ENCODE measurements at places on chromosomes 1 and 21. TPM values are rescaled to one million over a fixed set of nuclear protein-coding genes. Genes with fewer than 3 reads are reported as not detected.
A peak's percentile ranks its signal among the peaks of the same experiment; 100 is the strongest.

DNA sequence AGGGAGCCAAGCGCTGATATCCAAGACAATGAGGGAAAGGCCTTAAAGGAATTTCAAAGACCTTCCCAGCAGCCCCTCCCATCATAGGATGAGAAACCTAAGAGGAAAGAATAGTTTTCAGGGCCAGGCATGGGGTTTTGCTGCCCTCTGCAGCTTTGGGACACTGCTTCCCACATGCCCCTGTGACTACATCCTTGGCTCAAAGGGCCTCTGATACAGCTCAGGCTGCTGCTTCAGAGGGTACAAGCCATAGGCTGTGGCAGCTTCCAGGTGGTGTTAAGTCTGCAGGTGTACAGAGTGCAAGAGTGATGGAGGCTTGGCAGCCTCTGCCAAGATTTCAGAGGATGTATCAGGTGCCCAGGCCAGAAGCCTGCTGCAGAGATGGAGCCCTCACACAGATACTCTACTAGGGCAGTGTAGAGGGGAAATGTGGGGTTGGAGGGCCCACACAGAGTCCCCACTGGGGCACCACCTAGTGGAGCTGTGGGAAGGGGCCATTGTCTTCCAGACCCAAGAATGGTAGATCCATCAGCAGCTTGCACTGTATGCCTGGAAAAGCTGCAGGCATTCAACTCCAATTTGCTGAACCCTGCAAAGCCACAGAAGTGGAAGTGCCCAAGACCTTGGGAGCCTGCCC lies 125.8 kb downstream of the SLC45A1 start:
- peak; percentile 40 for DNase-seq

DNALI1 gene
- polyA plus RNA-seq: 1.9 TPM

DNA sequence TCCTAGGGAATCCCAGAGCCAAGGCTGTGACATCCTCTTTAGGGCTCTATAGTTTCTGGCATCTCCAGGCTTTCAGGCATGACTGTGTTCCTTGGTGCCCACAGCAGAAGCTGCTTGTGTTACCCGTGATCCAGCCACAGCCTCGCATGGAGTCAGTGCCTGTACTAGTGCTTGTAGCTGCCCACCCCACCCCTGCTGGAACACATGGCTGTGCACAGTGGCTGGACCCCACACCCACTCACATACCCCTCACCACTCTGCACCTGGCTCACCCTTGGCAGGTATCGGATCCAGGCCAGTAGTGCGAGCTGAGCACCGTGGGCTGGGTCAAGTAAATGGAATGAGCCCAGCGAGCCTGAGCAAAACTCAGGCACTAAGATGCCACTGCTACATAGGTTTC lies 934.7 kb upstream of the PRMT6 start:
- DNase-seq: no peak

DNA sequence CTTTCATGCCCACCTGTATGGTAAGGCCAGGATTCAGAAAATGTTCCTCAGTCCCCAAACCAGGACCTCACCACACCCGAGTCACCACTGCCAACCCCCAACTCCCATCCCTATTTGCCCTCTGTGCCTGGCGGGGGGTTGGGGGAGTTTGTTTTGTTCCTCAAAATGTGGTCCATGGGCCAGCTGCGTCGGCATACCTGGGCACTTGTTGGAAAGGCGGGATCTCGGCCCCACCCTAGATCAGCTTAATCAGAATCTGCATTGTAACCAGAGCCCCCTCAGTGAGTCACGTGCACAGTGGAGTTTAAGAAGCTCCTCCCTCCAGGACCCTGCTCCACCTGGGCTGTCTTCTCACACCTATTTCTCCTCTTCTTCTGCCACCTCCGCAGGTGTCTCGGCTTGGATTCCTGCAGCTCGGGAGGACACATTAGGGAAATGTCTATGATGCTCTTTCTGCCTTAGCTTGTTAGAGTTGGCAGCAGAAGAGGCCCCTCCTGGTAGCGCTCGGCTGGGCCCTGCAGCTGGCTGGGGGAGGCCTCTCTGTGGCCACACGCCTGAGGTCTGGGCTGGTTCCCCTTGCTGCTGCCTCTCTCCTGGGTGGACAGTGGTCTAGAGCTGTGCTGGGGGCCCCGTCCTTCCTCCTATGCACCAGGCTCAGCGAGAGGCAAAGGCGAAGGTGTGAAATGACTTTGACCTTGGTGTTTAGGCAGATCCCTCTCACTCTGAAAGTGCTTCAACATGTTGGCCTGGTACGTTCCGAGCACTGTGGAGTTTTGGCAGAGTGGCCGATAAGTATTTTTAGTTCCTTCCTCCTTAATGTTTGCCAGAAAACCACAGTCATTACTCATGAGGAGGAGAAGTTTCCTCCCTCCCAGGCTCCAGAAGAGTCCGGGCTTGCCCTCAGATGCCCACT lies 41.8 kb upstream of the CAMTA1 start:
- DNase-seq: peak; percentile 37

DNA sequence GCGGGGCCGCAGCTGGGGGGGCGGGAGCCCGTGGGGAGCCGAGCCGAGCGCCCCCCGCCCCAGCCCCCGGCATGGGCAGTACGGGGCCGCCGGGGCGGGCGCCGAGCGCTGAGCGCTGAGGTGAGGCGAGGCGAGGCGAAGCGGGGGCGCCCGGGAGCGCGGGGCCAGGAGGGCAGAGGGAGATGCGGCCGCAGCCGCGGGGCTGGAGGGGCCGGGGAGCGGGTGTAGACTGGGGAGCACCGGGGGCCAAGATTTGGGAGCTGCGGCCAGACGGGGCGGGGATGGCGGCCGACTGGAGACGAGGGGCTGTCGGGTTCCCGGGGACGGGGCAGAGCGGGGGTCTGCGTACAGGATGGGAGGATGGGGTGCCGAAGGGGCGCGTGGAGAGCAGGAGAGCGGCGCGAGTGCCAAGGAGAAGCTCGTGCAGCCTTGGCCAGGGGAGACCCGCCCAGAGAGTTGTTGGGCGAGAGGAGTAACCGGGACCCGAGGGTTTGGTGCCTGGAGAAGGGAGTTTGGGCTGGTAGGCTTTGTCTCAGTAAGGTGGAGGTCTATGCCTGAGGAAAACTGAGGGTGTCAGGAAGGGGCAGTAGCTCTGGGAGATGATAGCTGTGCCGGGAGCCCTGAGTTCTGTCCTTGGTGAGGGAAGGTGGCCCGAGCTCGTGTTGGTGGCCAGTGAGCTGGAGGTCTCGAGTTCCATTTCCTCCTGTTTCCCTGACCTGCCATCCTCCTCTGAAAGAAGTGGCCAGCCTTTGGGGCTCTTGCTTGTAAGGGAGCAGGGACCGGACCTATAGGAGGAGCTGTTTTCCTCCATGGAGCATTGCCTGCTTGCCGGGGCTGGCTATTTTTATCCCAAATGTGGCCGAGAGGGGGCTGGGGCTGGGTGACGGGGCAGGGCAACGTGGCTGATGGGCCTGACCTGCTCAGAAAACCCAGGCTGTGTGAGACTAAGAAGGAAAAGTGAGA lies 539 bp downstream of the ATP8B2 start:
- peak; percentile 57 for DNase-seq

- no peak for DNase-seq
These were observed 160.4 kb downstream of the DSCAM start for GRCh38 chr21:40686526-40686925.

GRCh38 chr21:35359076-35359475 lies 310.0 kb upstream of the RUNX1 start:
- no peak for DNase-seq

GRCh38 chr1:178912597-178912996 lies 41.7 kb upstream of the ANGPTL1 start:
- DNase-seq: no peak

DNA sequence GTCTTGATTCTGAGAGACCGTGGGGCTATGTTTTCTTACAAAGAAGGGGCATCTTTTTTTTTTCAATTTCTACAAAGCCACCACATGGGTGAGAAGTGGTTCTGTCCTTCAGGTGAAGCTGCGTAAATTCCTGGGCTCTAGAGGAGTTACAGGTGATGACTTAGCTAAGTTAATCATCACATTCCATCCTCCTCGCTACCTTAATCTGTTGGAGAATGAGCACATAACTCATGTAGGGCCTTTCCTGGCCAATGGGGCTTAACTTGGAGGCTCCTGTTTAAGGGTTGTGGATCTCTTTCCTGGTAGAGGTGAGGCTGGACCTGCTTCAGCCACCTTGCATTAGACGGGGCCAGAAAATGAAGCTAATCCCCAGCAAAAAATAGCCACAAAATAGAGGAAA lies 19.9 kb downstream of the REG4 start:
- DNase-seq: no peak

DNA sequence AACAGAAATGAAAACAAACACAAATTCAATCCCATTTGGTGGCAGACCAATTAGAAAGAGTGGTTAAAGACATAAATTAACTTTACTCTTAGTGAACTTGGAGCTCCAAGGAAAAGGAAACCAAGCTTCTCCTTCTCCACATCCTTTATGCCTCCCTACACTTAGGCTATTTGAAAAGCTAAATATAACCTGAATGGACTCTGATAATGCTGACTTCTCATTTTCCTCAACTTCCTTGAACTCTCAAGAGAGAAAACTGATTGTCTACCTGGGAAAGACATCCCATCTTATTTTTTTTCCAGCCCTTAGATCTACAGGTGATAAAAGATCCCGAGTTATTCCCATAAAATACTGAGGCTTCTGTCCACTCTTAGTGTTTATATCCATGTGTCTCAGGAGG lies 178.4 kb upstream of the SPAG17 start:
- DNase-seq: no peak

NECTIN4 gene
- polyA plus RNA-seq: 0.06 TPM

- DNase-seq: no peak
These were observed 23.6 kb upstream of the ATP5PO start for GRCh38 chr21:33939226-33939625.

DNA sequence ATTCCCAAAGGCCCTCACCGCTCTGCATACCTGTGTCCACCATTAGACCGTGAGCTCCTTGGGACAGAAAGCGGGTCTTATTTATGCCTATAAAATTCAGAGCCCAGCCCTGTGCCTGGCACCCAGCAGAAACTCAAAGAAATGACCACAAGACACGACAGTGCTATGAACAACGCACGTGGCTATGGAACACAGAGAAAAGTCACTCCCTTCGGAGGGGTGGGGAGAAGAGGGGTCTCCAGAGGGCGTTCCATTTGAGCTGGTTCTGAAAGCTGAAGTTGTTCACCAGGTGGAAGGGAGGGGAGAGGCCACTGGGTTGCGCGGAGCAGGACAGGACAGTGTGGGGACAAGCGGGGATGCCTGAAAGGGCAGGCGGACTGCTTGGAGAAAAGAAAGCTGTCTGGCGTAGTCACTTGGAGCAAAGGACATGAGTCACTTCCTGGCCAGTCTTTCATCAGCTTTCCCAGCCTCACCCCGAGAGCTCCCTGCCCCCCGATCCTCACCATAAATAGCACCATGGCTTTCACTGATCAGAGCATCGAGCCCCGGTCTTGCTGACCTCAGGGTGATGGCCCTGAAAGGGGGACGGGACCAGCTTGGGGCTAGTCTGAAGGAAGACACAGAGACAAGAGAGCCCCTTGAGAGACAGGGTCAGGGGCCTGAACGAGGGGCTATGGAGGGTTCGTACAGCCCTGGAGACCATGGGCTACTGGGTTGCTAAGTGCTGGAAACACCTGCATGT lies 28.5 kb downstream of the ECE1 start:
- DNase-seq: peak; percentile 93

GRCh38 chr1:18866314-18866713 lies 6.9 kb upstream of the TAS1R2 start:
- no peak for DNase-seq

- DNase-seq: no peak
These were observed 142.9 kb downstream of the TIAM1 start for GRCh38 chr21:31201144-31201543.

DNA sequence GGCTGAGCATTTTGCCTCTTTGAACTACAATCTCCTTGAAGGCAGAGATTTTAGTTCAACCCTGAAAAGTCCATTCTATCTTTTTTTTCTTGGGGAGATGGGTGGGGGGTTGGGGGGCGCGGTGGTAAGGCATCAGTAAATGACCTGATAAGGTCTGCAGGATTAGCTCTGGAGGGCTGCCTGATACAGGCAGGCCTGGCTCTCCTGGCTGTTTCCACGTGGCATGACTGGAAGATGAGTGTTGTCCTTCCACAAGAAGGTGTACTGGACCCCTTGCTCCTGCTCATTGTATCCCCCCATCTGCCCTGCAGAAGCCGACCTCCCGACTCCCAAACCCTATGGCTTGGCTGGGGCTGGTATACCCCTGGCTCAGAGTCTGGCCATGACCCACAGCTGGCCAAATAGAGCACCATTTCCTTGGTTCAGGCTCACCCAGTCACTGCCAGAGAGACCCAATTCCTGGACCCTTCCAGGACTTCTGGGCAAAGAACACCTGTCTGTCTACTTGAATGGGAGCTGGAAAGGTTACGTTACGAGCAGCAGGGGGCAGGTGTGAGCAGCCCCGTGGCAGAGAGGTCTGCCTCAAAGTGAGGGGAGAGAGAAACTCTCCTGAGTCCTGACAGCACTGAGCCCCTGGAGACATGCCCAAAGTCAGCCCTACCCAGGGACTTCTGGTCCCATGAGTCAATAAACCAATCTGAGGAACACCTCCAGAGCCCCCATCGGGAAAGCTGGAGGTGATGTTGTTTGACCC lies 17.0 kb downstream of the DHRS3 start:
- no peak for DNase-seq

GRCh38 chr1:110584045-110584444 lies 22.1 kb downstream of the KCNA2 start:
- DNase-seq: no peak

GRCh38 chr1:5920201-5920600 lies 72.0 kb downstream of the NPHP4 start:
- no peak for DNase-seq

EPHB2 gene
- 0.15 TPM for polyA plus RNA-seq
